ENCODE measurements at places on chromosomes 16 and 17.

DNA sequence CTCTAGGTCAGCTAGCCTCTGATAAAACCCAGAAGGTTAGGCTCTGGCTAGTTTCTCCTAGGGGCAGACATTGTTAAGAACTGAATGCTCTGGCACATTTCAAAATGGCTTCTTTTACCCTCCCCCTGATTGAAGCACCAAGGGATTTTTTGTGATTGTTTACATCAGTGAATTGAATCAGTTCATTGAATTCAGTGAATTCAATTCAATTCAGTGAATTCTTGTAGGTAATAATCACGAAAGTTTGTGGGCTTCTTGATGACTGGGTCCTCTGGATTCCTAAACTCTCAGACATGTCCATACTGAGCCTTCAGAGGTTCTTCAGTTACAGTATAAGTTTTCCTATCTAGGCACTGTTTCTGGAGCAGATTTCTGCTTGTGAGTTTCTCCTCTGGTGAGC, 135.2 kb upstream of the ELAC2 start:
- DNase-seq = no peak

DNA sequence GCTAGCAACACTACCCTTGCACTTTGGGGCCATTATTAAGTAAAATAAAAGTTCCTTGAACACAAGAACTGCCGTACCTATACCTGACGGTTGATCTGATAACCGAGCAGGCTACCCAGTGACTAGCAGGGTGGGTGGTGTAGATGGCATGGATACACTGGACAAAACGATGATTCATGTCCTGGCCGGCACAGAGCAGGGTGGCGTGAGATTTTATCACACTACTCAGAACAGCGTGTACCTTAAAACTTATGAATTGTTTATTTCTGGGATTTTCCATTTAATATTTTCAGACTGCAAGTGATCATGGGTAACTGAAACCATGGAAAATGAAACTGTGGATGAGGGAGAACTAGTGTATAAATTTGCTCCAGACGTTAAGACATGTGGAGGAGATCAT, 41.0 kb upstream of the MSI2 start:
- DNase-seq = peak; percentile 20

DNA sequence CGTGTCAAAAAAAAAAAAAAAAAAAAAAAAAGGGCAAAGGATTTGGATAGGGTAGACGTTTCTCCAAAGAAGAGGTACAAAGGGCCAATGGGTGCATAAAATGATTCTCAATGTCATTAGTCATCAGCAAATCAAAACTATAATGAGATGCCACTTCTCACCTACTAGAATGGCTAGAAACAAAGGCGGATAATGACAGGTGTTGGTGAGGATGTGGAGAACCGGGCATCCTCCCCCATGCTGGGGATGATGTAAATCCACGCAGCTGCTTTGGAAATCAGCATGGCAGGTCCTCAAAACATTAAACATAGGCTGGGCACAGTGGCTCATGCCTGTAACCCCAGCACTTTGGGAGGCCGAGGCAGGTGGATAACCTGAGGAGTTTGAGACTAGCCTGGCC, 9.4 kb downstream of the ITGAX start:
- no peak for DNase-seq

DNA sequence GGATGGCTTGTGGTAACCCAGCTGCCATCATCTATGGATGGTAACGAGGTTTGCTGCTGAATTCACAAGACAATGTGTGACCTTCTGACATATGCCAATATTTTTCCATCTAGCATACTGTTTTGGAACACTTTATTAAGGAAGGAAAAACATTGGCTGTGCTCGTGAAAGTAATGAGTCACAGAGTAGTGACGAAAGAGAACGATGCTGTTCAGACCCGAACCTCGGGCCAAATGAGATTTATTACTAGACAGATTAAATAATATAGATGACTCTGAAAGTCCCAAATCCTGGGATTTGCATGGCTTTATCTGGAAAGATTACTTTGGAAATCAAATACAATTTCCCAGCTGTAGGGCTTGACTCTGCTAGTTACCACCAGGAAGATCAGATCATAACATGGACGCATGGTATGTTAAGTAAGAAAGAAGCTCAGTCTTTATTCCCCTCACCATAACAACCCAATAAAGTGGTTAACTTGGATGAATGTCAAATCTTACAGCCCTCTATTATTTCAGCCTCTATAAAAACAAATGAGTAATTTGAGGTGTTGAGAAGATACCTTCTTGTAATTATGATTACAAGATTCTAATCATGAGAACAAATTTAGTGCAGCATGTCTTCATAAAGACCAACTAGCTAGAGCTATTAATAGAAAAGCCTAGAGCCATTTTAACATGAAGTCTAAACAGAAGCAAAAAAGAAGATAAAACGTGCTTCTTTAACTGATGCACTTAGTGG, 32.6 kb downstream of the ERN1 start:
- DNase-seq = peak; percentile 77

- no peak for DNase-seq
Measured at GRCh38 chr17:46810837-46811236, 7.7 kb downstream of the WNT3 start.

- DNase-seq = no peak
Measured at GRCh38 chr16:10566613-10567012, 13.8 kb downstream of the EMP2 start.

GRCh38 chr16:12440228-12440530, 363.5 kb downstream of the CPPED1 start:
- peak; percentile 34 for DNase-seq

GRCh38 chr17:12545877-12546513, 119.7 kb upstream of the MYOCD start:
- peak; percentile 65 for DNase-seq

DNA sequence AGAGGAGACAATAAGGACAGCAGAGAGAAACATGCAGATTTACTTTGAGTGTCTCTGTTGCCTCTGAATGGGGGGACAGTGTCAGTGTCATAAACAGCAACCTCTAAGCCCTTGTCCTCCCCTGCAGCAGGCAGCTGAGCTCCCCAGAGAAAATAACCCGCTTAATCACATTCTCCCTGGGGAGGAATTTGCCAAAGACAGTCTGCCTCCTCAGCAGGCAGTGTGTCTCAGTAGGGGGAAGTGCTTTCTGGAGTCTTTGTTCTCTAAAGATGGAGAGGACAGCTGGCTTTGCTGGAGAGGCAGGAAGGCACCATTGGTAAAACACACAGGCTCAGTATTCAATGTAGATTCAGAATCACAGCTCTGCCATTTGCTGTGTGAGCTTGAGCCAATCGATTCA, 16.1 kb downstream of the TEKT5 start:
- no peak for DNase-seq

DNA sequence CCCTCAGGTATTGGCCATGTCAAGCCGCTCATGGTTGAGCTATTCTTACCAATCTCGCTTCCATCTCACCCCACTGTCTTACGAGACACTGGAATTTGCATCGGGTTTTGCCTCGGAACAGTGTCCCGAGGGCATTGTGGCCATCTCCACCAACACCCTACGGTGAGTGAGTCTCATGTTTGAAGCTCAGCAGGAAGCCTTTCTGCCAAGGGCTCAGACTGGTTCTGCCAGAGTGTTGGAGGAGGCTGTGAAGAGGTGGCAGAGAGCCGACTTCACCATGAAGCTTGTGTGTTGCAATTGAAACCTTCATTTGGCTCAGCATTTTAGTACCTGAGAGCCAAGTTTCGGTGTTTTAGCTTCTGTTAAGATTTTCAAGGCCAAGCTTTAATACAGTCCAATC, 38.0 kb downstream of the SF3B3 start:
- no peak for DNase-seq

- DNase-seq = no peak
Measured at GRCh38 chr16:30694926-30695693, 3.9 kb upstream of the SRCAP start.

DNA sequence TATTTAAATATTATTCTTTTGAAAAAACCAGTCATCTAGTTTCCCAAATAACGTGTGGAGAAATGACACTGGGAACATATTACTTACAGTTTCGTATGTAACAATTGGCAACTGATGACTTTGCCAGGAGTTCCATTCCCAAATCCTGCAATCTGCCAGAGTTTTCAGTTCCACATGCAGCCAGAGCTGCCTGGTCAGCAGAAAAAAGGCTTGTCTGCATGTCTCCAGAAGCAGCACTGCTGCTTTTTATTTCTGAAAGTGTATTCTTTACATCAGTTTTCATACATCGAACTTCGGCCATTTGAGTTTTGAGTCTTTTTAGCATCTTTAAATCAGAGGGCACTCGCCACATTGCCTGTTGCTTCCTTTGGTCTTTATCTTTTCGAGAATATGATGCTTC, 78.4 kb downstream of the TRIM37 start:
- no peak for DNase-seq

GRCh38 chr17:4658478-4659305, 17.2 kb upstream of the ALOX15 start:
- DNase-seq = peak; percentile 77

DNA sequence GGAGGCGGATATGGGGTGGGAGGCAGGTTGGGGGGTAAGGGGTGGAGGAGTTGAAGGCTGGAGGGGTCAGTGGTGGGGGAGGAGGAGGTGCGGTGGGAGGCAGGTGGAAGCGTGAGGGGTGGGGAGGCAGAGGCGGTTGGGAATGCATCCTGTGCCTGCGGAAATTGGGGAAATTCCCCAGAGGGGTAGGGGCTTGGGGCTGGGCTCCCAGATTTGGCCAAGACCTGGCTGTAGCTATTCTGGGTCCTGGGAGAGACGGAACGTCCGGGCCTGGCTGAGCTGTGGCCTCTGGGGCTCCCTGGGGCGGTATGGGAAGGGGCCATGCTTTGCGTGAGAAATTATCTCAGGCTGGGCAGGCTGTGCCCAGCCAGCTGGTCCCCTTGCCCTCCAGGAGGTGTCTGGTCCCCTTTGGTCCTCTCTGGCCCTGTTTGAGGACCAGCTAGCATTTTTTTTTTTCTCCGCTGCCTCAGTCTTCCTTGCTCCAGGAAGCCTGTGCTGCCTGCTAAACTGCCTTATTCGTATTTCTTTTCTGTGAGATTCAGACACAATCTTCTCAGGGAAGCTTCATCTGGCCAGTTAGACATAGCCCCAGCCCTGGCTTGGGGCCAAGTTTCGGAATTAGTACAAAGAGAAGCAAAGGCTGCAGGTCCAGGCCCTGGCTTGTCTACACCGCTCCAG, 7.3 kb upstream of the TRPV2 start:
- peak; percentile 63 for DNase-seq

GRCh38 chr17:71793518-71793917, 327.3 kb upstream of the SOX9 start:
- no peak for DNase-seq

- DNase-seq = peak; percentile 88
Measured at GRCh38 chr17:42895185-42895555, 5.4 kb upstream of the G6PC1 start.

DNA sequence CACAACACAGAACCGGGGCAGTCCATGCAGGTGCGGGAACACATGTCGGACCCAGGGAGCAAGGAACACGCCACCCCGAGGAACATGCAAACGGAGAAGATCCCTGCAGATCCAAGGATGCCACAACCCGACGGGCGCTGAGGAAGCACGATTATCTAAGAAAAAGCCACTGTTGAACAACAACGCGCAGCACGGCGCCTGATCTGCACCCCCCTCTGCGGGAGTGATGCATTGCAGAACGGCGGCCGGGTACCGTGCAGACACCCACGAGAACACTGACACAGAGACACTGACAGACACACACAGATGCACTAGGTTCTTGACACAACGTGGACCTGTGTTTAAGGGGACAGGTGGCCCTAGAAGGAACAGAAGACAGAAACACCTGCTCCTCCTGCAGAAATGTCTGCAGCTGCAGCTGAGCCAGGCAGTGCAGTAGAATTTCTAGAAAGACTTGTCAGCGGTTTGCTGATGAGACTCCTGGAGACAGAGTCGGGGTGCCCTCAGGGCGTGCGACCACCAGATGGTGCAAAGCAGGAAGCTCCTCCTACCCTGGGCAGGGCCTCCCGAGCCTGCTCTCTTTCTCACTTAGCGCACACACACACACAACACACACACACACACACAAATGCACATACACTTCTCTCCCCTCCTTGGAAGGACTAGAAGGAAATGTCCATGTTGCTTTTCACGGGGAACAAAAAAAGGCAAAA, 7.5 kb downstream of the NPTX1 start:
- no peak for DNase-seq

- no peak for DNase-seq
Measured at GRCh38 chr17:21676281-21677111, 15.8 kb upstream of the KCNJ18 start.

DNA sequence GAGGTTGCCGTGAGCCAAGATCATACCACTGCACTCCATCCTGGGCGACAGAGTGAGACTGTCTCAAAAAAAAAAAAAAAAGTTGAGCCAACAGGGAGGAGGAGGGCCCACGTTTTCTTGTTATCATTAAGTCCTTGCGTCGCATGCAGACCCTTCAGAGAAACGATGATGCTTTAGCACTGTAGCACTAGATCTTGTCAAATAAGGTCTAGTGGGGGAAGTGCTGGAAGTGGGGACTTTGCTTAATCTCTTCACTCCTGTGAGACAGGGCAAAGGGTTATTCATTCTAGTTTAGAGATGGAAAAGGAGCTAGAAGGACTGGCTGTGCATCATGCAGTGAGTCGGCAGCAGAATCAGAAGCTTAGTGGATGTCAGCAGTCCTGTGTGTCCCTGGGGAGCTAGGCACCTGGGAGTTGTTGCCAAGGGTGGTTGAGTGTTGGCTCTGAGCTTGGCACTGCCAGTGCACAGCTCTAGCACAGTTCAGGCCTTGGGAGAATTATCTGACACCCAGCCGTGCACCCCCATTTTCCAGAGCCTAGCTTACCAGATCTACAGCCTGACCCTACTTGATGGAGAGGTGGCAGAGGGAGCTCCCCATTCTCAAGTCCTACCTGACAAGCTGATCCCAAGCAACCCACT, 33.4 kb upstream of the TBX2 start:
- no peak for DNase-seq

DNA sequence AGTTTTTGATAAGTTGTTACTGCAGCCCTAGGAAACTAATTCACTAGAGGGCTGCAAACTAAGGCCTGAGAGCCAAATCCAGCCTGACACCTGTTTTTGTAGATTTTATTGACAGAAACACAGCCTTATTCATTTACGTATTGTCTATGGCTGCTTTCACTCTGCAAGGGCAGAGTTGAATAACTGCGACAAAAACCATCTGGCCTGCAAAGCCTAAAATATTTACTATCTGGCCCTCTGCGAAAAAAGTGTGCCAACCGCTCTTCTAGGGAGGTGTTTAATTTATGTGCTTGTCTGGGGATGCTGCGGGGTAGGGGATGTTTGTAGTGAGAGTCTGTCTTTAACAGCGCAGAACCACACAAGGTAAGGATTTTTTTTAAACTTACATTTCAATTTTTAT, 165.0 kb upstream of the RBFOX1 start:
- DNase-seq = no peak

- peak; percentile 90 for DNase-seq
Measured at GRCh38 chr17:40550608-40551007, 14.7 kb downstream of the CCR7 start.
